Anterior cingulate cortex (tissue), 58 donors: ENCODE measurements at places on chromosomes 11 and 22.

DNA sequence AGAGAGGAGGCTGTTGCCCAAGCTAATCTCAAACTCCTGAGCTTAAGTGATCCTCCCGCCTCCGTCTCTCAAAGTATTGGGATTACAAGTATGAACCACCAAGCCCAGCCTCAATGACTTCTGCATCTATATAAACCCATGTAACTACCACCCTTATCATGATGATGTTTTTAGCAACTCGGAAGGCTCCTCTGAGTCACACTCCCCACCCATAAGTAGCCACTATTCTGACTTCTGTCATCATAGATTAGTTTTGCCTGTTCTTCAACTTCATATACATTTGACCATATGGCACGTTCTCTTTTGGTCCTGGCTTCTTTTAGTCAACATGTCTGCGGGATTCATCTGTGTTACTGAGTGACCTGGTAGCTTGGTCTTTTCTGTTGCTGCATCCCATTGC is 6.4 kb upstream of the FOSL1 start:
- DNase-seq: no peak

DNA sequence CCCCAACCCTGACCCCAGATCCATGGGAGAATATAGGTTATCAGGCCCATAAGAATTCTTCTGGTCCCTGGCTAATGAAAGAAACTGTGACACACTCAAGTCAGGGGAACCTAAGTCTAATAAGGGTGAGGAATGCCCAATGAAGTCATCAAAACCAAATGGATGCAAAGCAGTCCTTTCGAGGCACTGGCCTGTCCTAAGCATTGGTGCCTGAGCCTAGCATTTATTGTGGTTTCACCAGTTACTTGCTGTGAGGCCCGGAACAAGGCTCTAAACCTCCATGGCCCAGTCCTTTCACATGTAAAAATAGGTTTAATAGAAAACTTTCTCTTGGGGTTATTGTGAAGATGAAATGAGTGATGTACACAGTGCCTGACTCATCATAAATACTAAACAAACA is 712.6 kb downstream of the DLG2 start:
- no peak for DNase-seq

GRCh38 chr11:62976109-62976508 is 8.7 kb downstream of the SLC22A6 start:
- no peak for DNase-seq

GRCh38 chr11:102936864-102937509 is 18.5 kb downstream of the MMP13 start:
- no peak for DNase-seq
